ENCODE measurements at places on chromosomes 4 and X.

DNA sequence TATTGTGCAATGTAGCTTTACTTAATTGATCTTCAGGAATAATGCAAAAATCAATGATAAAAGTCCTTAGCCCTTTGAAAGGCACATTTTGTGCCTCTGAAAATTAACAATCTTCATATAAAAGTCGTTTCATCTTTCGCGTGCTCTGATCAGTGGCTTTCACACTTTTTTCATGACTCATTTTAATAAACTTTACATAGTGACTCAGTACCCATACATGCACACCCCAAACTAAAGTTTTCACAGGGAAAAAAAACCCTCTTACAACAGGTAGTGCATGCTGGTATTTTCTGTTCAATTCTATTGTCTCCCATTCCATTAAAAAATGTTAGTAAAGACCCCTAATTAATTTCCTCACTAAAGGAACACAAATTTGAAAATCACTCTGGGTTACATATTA, 21.5 kb downstream of the RWDD4 start:
- no peak for DNase-seq

- DNase-seq, result no peak
Observed at GRCh38 chr4:26715636-26716242, 131.9 kb downstream of the TBC1D19 start.

- no peak for DNase-seq
Observed at GRCh38 chr4:126895988-126896570, 736.7 kb upstream of the INTU start.

- no peak for DNase-seq
Observed at GRCh38 chr4:131650951-131651350, 1498.1 kb upstream of the PCDH10 start.

GRCh38 chrX:147912093-147912801, 528 bp downstream of the FMR1 start:
- peak; percentile 56 for DNase-seq

- DNase-seq, result no peak
Observed at GRCh38 chrX:71514367-71515037, 18.4 kb upstream of the OGT start.

DNA sequence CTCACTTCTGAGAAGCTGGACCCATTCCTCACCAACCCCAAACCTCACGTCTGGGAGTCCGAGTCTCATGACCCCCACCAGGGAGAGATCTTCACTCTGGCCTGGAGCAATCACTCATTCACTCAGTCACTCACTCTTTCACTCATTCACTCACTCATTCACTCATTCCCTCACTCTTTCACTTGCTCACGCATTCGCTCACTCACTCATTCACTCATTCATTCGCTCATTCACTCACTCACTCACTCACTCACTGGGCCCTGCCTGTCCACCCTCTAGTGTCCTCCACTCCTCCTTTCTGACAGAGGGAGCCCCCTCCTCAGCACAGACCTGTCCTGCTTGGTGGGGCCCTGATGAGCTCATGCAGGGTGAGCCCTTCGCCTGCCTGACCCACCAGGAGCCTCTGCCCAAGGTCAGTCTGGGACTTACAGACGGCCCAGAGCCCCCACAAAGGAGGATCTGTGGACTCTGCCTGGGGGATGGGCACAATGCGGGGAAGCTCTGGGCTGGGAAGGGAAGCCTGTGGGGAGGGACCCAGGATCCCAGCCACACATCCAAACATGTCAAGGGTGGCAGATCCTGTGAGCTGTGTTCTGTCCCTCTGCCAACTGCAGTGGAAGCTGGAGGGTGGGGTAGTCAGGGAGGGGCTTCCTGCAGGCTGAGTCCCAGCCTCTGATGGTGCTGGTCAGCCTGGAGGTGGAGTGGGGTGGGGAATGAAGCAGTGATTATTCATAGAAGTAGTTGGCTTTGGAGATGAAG, 18.5 kb downstream of the CPZ start:
- DNase-seq, result no peak

GRCh38 chr4:72641611-72642010, 72.6 kb upstream of the ADAMTS3 start:
- no peak for DNase-seq

Measured in RPMI8226 (cell line).